ENCODE measurements at places on chromosomes 7 and 10. TPM values are rescaled to one million over a fixed set of nuclear protein-coding genes. Genes with fewer than 3 reads are reported as not detected.

The FAM241B gene
- 0.26 TPM for total RNA-seq

The SEMA3E gene
- 2.0 TPM for total RNA-seq

The C10orf53 gene
- not detected for total RNA-seq

The COL28A1 gene
- total RNA-seq: under 0.01 TPM
